Activated CD8-positive, alpha-beta memory T cell treated with anti-CD3 and anti-CD28 coated beads for 4 hours (primary cell): ENCODE measurements at places on chromosomes 2 and 18.
A peak's percentile ranks its signal among the peaks of the same experiment; 100 is the strongest.

GRCh38 chr2:152227969-152228592 lies 52.5 kb upstream of the STAM2 start:
- DNase-seq, result no peak

- peak; percentile 19 for DNase-seq
Observed at GRCh38 chr18:8988260-8988871, 114.1 kb upstream of the NDUFV2 start.

DNA sequence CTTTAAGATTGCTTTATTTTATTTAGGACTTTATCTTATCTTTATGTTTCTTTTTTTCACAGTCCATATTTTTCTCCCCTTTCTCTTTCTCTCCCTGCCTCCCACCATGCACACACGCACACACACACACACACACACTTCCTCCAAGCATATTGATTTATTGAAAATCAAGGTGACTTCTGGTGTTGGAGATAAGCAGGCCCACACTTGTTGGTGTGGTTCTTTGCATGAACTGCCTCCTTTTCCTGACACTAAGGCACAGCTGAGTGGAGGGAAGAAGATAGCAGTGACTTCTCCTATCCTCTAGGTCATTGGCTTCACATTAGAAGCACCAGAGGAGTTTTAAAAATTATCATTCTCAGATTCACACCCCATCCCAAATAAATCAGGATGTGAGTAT lies 18.0 kb downstream of the TBR1 start:
- no peak for DNase-seq

- no peak for DNase-seq
Observed at GRCh38 chr2:120904379-120904778, 168.7 kb downstream of the GLI2 start.

GRCh38 chr2:127579231-127579630 lies 43.7 kb downstream of the MYO7B start:
- no peak for DNase-seq

DNA sequence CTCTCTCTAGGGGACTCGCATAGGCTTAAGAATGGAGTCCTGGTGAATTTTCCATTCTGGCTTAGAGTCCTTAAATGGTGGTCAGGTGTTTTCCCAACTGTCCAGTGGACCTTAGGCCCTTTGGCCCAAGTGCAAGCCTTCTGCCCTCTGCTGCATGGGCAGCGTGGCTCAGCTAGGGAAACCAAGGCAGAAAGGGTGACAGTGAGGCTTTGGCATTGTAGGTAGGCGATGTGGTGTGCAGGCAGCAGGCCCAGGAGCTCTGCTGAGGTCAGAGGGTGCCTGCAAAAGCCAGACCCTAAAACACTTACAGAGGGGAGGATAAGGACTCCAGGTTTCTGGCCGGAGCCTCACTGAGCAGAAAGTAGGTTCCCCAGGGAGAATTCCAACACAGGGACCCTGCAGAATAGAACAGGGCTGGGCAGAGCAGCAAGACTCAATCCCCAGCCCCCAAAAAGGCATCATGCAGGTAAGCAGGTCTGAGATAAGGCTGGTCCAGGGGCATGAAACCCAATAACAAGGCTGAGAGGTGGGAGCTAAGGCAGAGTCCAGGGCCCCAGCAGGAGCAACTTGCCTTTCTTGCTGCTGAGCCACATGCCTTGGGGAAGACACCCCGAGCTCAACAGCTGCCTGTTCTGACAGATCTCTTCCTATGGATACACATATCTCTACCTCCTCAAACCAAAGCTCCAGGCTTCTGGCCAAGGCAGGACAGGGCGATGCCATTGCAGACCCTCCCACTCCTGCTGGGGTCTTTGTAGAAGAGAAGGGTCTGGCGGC lies 199.7 kb downstream of the TNS1 start:
- DNase-seq, result no peak

- no peak for DNase-seq
Observed at GRCh38 chr2:136334967-136335366, 217.0 kb upstream of the CXCR4 start.

- no peak for DNase-seq
Observed at GRCh38 chr2:175837046-175837445, 165.0 kb downstream of the LNPK start.

- DNase-seq, result no peak
Observed at GRCh38 chr2:231874944-231875343, 51.3 kb downstream of the NPPC start.

GRCh38 chr2:226312155-226312554 lies 487.5 kb downstream of the IRS1 start:
- DNase-seq, result no peak

DNA sequence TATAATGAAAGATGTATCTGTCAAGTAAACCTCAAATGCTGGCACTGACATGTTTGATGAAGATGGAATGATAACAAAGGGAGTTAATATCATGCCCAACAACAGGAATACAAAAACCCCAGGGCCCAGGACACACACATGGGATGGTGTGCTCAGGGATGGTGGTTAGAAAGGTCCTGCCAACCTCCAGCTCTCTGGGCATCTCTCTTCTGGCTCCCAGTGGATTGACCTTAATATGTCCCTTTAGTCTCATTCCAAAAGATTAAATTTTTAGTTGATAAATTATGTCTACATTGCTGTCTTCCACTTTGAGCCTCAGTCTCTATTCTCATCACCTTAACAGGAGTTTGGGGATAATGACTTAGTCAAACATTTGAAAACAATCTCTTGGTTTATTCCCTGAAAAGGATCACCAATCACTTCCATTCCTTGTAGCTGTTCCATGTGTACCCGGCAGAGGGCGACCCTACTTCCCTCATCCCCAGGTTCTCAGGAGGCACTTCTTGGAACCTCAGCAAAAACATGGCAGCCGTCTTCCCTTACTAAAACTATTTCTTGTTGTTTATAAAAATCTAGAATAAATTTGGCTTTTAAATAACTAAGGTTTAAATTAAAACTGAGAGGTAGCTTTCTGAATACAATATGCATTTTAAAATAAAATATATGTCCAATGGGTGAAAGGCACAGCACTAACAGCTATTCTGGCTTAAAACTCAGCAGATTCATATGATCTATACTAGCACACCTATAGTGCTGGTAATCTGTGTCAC lies 29.6 kb downstream of the MCEE start:
- DNase-seq, result peak; percentile 6

DNA sequence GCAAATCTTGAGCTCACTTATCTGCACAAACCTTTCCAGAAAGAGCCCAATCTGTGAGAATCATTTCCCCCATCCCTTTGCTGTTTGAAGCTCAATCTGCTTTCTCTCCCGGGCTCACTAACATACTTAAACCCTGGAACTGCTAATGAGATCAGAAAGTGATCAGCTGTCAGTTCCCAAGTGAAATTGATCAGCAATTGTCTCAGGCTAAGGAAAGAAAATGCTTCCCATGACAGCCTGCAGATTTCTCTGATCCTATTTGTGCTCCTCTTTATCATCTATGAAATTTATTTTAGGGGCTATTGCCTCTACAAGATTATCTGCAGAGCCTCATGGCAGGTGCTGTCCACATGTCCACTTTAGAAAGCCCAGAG lies 239.0 kb upstream of the CXCR4 start:
- no peak for DNase-seq

GRCh38 chr2:231315896-231316295 lies 79.6 kb upstream of the B3GNT7 start:
- DNase-seq, result no peak

DNA sequence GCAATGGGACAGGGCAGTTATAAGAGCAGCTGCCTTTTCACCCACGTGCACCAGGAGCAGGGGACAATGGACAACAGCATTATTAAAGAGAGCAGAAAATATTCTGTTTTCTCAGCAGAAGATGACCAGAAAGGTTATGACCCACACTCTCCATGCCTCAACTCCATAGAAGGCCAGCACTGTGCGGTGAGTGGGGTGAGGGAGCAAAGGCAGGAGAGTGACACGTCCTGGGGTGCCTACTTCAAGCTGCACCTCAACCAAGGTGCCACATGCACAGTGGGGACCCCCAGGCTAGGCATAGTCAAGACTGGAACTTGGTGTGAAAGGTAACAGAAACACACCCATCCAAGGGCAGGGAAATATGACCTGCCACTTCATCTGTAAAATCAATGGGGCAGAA lies 50.4 kb downstream of the POLR1A start:
- no peak for DNase-seq

DNA sequence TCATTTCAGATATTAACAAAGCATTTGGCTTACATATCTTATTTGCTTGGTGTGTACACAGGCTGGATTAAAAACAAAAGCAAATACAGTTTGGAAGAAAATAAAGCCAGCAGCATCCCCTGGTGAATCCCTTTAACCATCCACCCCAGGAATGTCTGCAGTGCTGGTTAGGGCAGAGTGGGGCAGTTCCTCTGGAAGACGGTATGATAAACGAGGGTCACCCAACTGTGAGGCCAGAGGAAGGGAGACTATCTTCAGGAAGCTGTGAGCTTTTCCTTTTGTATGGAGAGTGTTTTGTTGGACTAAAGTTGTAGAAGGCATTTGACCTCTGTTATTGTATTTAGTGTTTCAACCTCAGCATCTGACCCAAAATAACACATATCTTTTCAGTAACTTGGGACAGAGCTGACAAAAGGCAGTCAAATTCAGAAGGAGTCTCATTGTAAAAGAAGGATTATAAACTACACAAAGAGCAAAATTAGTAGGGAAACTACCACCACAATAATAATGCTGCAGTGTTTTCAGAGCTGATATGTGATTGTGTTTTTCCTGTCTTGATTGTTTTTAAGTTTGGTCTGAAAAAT lies 159.1 kb downstream of the FMNL2 start:
- no peak for DNase-seq

GRCh38 chr18:79011300-79011870 lies 31.8 kb downstream of the SALL3 start:
- no peak for DNase-seq

DNA sequence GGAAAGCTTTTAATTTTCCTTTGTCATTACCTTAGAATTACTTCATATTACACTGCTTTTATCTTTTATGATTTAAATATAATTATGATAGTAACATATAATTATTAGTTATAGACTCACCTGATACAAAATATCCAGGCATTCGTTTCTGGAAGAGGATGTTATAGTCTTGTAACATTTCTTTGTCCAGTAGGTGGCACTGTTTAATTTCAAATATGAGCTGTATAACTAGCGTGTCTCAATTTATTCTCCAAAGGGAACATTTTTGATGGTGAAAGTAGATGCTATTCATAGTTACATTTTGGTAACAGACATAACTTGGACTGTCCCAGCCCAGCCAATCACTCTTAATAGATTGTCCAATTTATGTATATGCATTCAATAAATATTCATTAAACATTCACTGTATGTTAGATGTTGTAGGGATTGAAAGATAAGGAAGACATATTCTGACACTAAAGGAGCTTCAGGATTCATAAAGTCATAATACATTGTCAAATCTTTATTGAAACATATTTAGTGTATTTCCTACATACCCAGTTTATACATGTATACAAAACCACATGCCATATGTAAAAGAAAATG lies 19.2 kb downstream of the DAW1 start:
- DNase-seq, result no peak

DNA sequence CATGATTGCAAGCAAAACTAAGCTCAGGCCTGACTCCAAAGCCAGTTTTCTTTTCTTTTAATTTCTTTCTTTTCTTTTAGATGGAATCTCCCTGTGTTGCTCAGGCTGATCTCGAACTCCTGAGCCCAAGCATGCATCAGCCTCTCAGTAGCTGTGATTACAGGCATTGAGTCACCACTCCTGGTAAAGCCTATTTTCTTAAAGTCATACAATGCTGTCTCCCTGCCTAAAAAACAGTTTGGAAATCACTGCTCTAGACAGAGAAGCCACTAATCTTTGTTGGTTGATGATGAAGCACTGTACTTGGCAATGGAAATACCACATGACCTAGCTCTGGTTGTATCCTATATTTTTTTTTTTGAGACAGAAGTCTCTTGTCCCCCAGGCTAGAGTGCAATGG lies 33.1 kb upstream of the ZNF532 start:
- no peak for DNase-seq

- no peak for DNase-seq
Observed at GRCh38 chr2:63121055-63121834, 70.6 kb downstream of the OTX1 start.

GRCh38 chr18:79770501-79770815 lies 27.3 kb upstream of the KCNG2 start:
- no peak for DNase-seq

GRCh38 chr18:14285053-14285452 lies 152.8 kb upstream of the ZNF519 start:
- DNase-seq, result no peak

GRCh38 chr2:224202281-224202865 lies 163.3 kb upstream of the SERPINE2 start:
- no peak for DNase-seq

DNA sequence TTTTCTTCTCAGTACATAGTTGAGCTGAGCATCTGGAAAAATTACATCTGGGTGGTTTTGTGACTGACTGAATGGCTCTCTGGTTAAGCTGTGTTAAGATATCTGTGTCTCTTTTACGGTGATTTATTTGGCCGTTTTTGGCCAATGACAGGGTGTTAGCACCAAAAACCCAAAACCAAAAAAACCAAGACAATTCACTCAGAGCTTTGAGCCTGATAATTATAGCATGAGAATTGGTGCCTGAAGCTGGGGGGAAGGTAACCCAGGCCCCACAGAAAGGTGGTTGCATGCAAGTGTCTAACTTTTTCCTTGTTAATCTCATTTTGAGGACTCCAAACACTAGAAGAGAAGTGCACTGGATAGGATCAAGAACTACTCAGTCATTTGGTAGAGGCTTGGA lies 4.5 kb downstream of the CD28 start:
- DNase-seq, result no peak

DNA sequence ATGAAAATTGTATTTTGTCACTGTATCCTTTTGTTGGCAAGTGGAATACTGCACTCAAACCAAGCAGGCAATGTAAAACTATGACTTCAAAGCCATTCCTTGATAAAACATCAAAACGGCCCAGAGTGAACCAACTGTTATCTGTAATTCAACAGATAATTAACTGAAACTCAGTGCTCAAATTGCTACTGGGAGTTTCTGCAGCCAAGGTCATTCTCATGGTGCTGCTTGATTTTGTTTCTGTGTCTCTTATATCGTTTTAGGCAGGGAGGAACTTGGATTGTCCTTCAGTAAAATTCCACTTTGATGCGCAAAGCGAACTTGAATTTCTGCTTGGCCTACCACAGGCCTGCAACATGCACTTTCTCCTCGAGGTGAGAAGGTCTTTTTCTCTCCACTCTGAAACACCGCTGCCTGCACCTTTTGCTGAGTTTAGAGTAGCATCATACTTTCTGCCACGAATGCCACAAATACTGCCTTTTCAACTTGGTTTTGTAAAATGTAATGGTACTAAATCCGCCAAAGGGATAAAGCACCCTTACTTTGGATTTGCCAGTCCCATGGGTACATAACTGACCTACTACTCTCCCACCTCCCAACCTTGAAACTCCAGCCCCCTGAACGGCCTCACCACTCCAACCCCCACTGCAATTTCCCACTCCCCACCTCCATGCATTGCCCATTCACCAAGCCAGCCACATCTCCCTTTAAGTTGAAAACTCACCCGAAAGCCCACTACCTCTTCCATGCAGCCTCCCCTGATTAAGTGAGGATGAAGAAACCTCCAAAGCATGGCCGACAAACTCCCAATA lies 204.7 kb downstream of the TGIF1 start:
- no peak for DNase-seq

- DNase-seq, result no peak
Observed at GRCh38 chr2:113799375-113799774, 42.9 kb upstream of the SLC35F5 start.

GRCh38 chr2:127437781-127438726 lies 19.8 kb downstream of the PROC start:
- DNase-seq, result no peak
